ENCODE measurements at places on chromosomes 11 and 22.

DNA sequence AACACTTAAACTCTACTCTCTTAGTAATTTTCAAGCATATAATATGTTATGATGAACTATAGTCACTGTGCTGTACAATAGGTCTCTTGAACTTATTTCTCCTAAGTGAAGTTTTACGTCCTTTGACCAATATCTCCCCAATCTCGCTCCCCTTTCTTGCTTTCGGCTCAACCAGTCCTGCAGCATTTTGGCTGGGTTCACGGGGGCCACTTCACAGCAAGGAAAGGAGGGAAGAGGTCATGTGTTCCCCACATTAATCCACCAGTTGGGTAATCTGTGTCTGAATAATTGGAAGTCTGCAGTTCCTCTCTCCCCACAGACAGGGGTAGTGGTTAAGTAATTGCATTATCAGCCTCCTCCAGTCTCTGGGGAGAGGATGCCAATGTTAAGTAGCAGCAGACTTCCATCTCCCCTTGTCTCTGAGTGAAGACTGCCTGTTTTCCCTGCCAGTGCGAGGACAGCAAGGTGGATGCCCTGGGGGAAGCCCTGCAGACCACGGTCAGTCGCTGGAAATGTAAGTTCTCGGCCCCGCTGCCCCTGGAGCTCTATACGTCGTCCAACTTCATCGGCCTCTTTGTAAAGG, 59.2 kb upstream of the CRTAM start:
- no peak for DNase-seq

DNA sequence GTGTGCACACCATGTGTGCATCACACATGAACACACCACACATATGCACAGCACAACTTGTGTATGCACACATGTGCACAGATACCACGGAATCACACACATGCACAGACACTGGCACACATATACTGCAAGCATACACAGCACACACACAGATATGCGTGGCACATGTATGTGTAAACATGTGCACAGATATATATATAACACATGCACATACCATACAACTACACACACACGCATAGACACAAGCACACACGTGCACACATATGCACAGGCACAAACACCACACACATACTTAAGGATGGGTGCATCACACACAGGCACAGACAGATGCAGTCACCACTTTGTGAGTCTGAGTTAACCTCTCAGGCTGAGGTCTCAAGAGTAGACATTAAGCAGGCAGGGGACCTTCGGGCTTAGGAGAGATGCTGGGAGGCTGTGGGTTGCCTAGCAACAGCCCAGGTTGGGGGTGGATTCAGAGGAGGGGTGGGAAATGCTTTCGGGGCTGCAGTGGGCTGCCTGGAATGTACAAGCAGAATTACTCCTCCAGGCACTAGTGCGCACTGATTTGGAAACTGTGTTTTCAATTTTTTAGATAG, 82.9 kb downstream of the MYO18B start:
- no peak for DNase-seq

- DNase-seq = no peak
Observed at GRCh38 chr11:119362741-119363080, 16.2 kb upstream of the MFRP start.

DNA sequence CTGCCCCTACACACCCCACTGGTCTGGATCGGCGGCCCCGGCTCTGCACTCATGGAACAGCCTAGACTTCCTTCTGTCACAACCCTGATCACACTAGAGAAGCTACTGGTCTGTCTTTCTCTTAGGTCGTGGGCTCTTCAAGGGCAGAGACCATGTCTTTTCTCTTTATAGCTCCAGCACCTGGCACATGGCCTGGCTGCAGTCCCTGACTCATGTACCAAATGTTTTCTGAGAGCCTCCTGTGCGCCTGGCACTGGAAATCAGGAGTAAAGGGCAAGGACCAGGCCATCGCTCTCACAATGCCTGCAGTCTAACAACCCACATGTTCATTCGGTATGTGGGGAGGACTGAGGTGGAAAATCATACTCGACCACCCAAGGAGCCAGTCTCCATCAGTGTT, 7.5 kb downstream of the ASCC2 start:
- DNase-seq = no peak

- DNase-seq = no peak
Observed at GRCh38 chr11:16610738-16611388, 127.6 kb upstream of the C11orf58 start.

DNA sequence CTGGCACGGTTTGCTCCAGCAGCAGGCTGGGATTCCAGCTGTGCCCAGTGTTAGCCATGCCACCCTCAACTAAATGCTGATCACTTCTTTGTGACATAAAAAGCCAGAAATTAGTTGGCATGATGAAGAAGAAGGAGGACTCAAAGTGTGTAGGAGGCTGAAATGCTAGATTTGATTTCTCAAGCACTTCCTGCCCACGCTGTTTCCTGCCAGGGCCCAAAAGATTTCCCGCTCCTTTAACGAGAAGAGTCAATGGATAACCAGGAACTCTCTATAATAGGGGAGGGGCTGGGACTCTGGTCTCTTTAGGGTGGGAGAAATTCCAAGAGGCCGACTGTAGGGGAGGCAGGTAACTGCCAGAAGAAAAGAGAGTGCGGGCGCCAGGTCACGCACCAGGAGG, 26.4 kb downstream of the APOL3 start:
- no peak for DNase-seq
